ENCODE measurements at places on chromosomes 12 and 14. TPM values are rescaled to one million over a fixed set of nuclear protein-coding genes. Genes with fewer than 3 reads are reported as not detected.

GRCh38 chr12:54993181-54993835 is 8.7 kb upstream of the TESPA1 start:
- no peak overlapping the region for H3K27ac ChIP-seq
- H3K4me1 ChIP-seq, result no peaks in the 10 kb centered on the region
- DNase-seq, result no peak
- no peaks in the 10 kb centered on the region for H3K36me3 ChIP-seq

DNA sequence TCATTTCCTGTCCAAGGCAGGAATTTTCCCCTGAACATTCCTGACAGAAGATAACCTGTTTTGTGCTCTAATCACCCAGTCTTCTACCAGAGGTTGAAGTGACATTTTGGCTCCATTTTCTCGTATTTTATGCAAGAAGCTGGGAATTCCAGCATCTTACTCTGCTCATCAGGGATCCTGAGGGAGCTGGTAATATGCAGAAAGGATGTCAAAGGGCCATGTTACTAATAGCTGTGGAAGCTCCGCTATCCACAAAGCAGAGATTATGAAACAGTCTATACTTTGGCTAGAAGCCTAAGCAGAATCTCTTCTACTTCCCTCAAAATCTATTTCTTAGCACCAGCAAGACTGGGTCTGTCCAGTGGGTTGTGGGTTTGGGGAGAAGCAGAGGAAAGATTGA is 613.0 kb downstream of the DIO2 start:
- no peak overlapping the region for H3K27ac ChIP-seq
- no peaks in the 10 kb centered on the region for H3K27me3 ChIP-seq
- no peaks in the 10 kb centered on the region for H3K4me1 ChIP-seq
- no peak overlapping the region for H3K4me3 ChIP-seq
- H3K36me3 ChIP-seq, result no peaks in the 10 kb centered on the region

GRCh38 chr12:94145191-94145983 is 3.0 kb upstream of the PLXNC1 start:
- H3K4me3 ChIP-seq, result no peak overlapping the region
- no peak overlapping the region for H3K27ac ChIP-seq
- no peak for DNase-seq
- H3K27me3 ChIP-seq, result no peaks in the 10 kb centered on the region

DNA sequence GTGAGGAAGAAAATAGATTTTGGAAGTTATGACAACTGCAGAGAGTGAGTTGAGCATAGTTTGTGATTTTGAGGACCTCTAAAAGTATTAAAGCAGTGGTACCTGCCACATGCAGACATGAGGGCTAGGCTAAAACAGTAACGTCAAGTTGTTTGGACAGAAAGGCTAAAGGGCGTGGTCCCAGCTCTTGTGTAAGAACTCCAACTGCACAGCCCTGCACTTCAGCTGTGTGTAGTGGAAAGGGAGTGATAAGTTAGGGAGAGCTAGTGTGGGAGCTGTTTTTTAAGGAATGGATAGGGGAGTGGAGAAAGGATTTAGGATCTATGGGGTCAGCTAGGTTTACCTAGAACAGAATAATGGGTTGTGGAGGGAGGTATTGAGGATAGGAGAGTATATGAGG is 39.5 kb downstream of the TESPA1 start:
- H3K4me1 ChIP-seq, result no peaks in the 10 kb centered on the region
- H3K27ac ChIP-seq, result no peak overlapping the region
- no peak overlapping the region for H3K4me3 ChIP-seq
- no peak for DNase-seq

GRCh38 chr12:26937443-26937862 is 328 bp downstream of the INTS13 start:
- H3K36me3 ChIP-seq, result no peaks in the 10 kb centered on the region
- H3K27ac ChIP-seq, result peak overlapping the region; percentile 93
- no peak for DNase-seq
- peaks cover 13% of the 10 kb centered on the region for H3K4me1 ChIP-seq

GRCh38 chr12:58269476-58269875 is 328.1 kb downstream of the ATP23 start:
- no peak overlapping the region for H3K27ac ChIP-seq
- H3K27me3 ChIP-seq, result no peaks in the 10 kb centered on the region
- DNase-seq, result no peak
- no peak overlapping the region for H3K4me3 ChIP-seq

- H3K36me3 ChIP-seq, result no peaks in the 10 kb centered on the region
- peaks cover 49% of the 10 kb centered on the region for H3K4me1 ChIP-seq
- peak overlapping the region; percentile 80 for H3K4me3 ChIP-seq
These were observed 1.1 kb upstream of the NUDT4 start for GRCh38 chr12:93376436-93377251.

- no peak overlapping the region for H3K4me3 ChIP-seq
- H3K27ac ChIP-seq, result no peak overlapping the region
- no peak for DNase-seq
- H3K36me3 ChIP-seq, result no peaks in the 10 kb centered on the region
These were observed 52.2 kb downstream of the GOLGA5 start for GRCh38 chr14:92846162-92846897.

DNA sequence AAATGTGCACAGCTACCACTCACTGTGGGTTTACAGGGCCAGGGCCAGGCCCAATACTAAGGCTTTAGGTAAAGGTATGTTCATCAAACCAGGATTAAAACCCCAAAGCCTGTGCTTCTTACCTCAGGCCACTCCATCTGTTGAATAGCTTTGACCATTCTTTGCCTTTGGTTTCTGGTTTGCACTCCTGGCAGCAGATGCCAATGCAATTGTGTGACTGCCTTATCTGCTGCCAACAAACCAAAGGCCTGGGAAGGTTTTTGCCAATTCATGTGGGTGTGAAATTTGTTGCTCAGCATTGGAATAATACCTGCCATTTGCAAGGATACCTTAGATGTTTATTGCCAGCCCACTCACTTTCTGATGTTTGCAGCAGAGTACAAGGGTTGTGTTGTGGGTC is 221.6 kb downstream of the C12orf75 start:
- H3K4me1 ChIP-seq, result no peaks in the 10 kb centered on the region
- no peak overlapping the region for H3K27ac ChIP-seq
- no peaks in the 10 kb centered on the region for H3K27me3 ChIP-seq
- H3K36me3 ChIP-seq, result no peaks in the 10 kb centered on the region
- no peak for DNase-seq

DNA sequence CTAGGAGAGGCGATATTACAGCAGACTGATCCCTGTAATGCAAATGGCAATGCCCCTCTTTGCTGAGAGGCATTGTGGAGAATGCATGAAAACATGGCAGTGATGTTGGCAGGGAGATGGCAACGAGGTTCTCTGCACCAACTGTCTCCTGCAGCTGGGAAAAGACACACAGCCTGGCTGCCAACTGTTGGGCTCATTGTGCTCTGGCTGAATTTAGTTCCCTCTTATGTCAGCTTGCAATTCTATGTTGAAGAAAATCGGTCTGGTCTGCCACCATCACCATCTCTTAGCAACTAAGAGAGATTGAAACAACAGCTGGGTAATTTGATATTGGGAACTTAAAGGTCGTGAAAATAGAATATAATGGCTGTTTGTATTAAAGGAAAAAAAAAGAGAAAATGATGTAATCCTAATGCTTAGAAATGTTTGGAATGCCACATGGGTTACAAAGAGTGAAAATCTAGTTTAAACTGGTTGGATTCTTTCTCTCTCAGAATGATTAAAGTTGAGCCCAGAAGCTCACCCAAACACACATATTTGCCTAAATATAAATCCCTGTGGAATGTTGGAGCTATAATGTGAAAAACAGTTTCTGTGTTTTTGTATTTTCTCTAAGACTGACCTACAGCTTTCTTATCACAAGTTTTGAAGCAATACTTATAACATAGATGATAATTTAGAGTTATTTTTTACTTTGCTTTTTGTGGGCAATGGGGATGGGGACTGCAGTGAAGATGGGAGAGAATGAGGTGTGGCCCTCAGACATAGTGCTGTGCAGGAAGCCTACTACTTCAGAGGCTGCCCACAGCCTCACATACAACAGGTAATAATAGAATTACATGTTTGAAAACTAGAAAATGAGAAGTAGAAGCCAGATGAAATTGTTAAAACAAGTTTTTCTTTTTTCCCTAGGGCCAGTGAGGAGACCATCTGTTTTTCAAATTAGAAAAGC is 143.7 kb downstream of the AKAP6 start:
- H3K27ac ChIP-seq, result peak overlapping the region; percentile 10
- DNase-seq, result no peak
- no peaks in the 10 kb centered on the region for H3K27me3 ChIP-seq
- H3K4me3 ChIP-seq, result no peak overlapping the region
- H3K4me1 ChIP-seq, result peaks cover 35% of the 10 kb centered on the region

DNA sequence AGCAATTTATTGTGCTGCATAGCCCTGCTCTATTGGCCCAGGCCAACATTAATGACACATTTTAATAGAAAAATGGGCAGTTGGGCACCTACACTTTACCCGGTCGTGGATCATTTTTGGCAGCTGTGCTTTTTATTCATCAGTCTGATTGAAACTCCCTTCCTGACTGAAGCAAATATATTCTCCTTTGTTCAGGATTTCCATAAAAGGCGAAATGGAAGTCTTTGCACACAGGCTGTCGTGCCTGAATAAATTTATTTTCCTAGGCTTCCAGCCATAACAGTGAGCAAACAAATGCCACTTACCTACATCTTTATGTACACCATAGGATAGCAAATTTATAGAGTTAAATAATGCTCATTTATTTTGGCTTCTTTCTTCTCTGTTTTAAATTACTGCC is 480.7 kb upstream of the DCN start:
- no peak for DNase-seq
- no peaks in the 10 kb centered on the region for H3K27me3 ChIP-seq
- no peak overlapping the region for H3K27ac ChIP-seq
- no peak overlapping the region for H3K4me3 ChIP-seq
- no peaks in the 10 kb centered on the region for H3K36me3 ChIP-seq

Gene TMPRSS12
- not detected for total RNA-seq

Gene CLEC6A
- total RNA-seq, result not detected

Gene DACT1
- 1.2 TPM for total RNA-seq

Gene ADAM21
- 0.17 TPM for total RNA-seq

Gene CSRP2
- total RNA-seq, result 22.1 TPM
